Psoas muscle (tissue), 8 donors: ENCODE measurements at places on chromosomes 7 and 10. TPM values are rescaled to one million over a fixed set of nuclear protein-coding genes. Genes with fewer than 3 reads are reported as not detected.

DNA sequence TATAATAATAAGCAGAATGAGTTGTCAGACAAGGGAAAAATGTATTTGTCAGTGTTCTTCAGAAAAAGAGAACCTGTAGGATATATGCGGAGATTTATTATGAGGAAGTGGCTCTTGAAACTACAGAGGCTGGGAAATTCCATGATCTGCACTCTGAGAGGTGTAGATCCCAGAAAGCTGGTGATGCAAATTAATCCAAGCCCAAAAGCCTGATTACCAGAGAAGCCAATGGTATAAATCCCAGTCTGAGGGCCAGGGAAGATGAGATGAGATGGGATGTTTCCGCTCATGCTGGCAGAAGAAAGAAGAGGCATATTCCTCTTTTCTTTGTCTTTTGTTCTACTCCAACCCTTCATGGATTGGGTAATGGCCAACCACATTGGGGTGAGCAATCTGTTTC, 732.8 kb upstream of the IGFBP3 start:
- no peak overlapping the region for H3K4me3 ChIP-seq
- H3K27ac ChIP-seq, result no peak overlapping the region
- no peak for DNase-seq
- H3K4me1 ChIP-seq, result no peaks in the 10 kb centered on the region

DNA sequence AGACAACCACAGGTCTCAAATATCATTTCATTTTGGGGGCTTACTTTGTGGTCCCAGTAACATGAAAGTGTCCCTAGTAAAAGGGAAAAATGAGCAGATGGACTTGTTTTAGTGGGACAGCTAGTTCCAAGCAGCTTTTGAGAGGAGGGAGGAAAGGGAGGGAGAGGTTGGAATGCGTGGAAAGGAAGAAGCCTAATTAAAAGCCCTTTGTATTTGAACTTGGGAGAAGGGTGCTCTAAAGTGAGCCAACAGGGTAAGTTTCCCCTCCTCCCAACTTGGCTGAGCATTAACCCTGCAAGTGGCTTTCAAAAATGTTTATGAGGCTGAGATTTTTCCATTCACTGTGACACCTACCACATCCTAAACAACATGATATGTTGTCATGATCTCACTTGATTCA, 38.8 kb upstream of the LYZL1 start:
- H3K4me3 ChIP-seq, result no peak overlapping the region
- no peaks in the 10 kb centered on the region for H3K36me3 ChIP-seq
- DNase-seq, result no peak
- no peak overlapping the region for H3K27ac ChIP-seq
- H3K4me1 ChIP-seq, result no peaks in the 10 kb centered on the region
- no peaks in the 10 kb centered on the region for H3K27me3 ChIP-seq

DNA sequence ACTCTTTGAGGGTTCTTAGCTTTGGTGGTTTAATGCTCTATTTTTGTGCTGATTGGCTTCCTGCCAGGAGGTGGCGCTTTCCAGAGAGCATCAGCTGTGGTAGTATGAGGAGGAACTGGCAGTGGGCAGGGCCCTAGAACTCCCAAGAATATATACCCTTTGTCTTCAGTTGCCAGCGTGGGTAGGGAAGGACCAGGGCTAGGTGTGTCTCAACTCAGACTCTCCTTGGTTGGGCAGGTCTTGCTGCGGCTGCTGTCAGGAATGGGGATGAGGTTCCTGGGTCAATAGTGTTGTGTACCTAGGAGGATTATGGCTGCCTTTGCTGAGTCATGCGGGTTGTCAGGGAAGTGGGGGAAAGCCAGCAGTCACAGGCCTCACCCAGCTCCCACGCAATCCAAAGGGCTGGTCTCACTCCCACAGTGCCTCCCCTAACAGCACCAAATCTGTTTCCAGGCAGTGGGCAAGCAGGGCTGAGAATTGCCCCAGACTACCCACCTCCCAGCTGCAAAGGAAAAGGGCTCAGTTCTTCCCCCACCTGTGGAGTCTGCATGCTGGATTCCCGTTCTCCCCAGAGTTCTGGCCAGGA, 191.5 kb downstream of the PHTF2 start:
- no peak for DNase-seq
- H3K27me3 ChIP-seq, result no peaks in the 10 kb centered on the region
- no peaks in the 10 kb centered on the region for H3K4me1 ChIP-seq
- H3K27ac ChIP-seq, result no peak overlapping the region

DNA sequence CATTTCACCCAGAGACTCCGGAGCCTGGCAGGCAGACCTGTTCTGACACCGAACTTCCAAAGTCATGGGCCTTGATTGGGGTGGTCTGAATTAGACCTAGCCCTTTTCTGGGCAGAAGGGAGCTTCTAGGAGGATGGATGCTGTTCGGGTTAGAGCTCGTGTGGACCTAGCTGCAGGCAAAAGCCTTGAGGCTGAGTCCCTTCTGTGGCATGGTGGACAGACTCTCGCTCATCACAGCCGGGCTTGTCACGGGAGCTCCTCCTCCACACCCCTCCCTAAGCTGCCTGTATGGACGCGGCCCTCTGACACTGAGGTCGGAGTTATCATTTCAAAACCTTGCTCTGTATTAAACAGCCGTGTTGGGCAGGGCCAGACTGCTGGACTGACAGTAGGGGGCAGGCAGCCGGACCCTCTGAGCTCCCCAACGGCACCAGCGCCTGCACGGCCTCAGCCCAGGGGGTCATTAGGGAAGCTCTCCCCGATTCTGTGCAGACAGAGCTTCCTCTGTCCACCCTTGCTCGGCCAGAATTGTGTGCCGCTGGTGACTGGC, 2.2 kb downstream of the IRF5 start:
- no peaks in the 10 kb centered on the region for H3K4me1 ChIP-seq
- DNase-seq, result no peak
- H3K36me3 ChIP-seq, result no peaks in the 10 kb centered on the region

DNA sequence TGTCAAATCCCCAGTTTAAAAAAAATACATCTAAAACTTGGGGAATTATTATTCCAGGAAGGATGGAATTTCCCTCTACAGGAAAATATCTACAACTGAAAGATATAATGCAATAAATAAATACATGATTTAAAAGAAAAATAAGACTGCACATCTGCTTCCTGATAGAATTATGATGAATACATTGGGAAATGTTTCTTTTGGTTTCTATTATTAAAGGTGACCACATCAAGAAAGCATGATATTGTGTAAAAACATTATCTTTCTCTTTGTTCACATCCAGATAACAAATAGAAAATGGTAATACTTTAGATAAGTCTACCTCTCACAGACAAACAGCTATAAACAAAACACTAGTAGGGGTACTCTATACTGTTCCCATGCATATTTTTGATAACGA, 19.2 kb downstream of the SEMA3D start:
- H3K4me3 ChIP-seq, result no peak overlapping the region
- no peaks in the 10 kb centered on the region for H3K36me3 ChIP-seq
- no peaks in the 10 kb centered on the region for H3K4me1 ChIP-seq
- DNase-seq, result no peak
- H3K27me3 ChIP-seq, result no peaks in the 10 kb centered on the region

DNA sequence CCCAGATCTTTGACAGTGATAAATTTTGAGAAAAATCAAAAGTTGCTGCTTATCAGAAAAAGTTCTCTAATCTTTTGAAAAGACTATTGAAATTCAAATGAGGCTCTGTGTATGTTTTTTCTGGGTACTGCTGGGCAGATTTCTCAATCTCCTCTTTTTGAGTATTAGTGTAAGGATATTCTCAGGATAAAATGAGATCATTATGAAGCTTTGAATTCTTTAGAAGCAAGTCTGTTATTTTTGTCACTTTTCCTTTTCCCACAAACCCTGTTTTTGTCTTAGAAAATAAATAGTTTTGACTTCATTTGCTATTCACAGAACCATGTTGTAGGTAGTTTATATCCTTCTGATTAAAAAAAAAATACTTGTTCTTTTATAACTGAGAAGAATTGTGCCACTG, 7.9 kb downstream of the STAM start:
- H3K4me3 ChIP-seq, result no peak overlapping the region
- H3K36me3 ChIP-seq, result peaks cover 3% of the 10 kb centered on the region
- DNase-seq, result no peak

DNA sequence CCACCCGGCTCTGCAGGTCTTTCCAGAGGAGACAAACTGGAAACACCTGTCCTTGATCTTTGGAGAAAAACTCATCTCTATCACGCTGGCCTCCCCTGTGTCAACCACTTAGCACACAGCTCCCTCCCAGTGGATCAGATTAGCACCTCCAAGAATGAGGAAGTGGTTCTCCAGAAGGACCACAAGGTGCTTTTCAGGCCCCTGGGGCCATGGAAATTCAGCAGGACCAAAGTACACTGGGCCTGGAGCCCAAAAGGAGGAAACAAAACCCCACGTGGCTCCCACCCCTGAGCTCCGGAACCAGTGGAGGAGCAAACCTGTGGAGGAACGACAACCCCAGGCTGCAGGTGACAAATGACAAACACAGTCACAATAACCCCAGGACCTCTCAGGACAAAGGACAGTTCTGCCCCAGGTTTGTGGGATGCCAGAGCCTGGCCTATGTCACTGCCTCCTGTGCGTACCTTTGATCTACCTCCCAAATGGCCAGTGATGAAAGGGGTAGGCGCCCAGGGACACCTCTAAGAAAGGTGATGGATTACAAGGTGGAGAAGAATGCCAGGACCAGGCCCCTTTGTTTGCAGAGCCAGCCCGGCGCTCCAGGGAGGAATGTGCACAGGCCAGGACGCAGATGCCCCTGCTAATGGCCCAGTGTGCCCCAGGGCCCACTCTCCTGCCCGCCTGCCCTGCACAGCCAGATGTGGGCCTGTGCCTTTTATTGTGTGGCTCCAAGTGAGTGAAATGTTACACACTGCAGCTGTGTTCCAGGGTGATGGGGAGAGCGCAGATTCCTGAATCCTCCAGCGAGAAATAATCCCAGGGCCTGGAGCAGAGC, 5.7 kb downstream of the TNS3 start:
- peak; percentile 87 for DNase-seq
- H3K27ac ChIP-seq, result peak overlapping the region; percentile 77
- H3K36me3 ChIP-seq, result no peaks in the 10 kb centered on the region
- H3K4me3 ChIP-seq, result peak overlapping the region; percentile 54
- H3K4me1 ChIP-seq, result peaks cover 31% of the 10 kb centered on the region

The PRR15 gene
- total RNA-seq, result not detected

The CASP7 gene
- total RNA-seq, result 8.2 TPM

The EBF3 gene
- 8.5 TPM for total RNA-seq

The NKX2-3 gene
- not detected for total RNA-seq

The KIN gene
- 5.5 TPM for total RNA-seq

The ELFN1 gene
- 0.46 TPM for total RNA-seq

The KCNK18 gene
- total RNA-seq, result not detected
